Stimulated activated CD4-positive, alpha-beta T cell treated with anti-CD3 and anti-CD28 coated beads, Interleukin-4, amount 100 ng/mL, for 4 hours (primary cell): ENCODE measurements at places on chromosomes 4 and X.

DNA sequence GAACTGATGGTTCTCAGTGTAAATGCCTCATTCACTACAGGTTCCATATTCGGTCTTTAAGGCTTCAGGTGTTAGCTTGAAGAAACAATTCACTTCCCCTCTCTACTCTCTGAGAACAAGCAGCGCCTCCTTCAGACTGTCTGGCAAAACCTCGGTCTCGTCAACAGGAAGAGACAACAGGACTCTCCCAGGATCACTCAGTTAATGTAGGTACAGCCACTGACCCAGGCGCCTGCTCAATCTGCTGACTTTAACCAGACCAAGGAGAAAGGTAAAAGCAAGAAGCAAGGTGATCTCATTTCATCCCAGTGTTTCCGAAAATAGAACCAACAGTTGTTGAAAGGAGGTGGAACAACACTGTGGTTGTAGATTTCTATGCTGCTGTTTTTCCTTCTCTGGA lies 102.2 kb downstream of the SLC2A9 start:
- no peak for DNase-seq

DNA sequence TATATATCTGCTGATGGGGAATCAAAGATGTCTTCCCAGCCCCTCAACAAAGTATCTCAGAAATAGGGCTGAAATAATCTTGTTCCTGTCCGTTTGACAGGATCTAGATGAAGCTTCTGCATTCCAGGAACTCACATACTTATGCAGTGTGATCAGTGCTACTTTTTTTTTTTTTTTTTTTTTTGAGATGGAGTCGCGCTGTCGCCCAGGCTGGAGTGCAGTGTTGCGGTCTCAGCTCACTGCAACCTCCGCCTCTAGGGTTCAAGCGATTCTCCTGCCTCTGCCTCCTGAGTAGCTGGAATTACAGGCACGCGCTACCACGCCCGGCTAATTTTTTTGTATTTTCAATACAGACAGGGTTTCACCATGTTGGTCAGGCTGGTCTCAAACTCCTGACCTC lies 36.4 kb downstream of the DHX15 start:
- no peak for DNase-seq

- DNase-seq = no peak
Observed at GRCh38 chr4:71277353-71277752, 61.5 kb upstream of the SLC4A4 start.

GRCh38 chr4:72900952-72901351 lies 168.6 kb downstream of the COX18 start:
- no peak for DNase-seq

- DNase-seq = no peak
Observed at GRCh38 chrX:139204898-139205667, 325.5 kb upstream of the F9 start.

- no peak for DNase-seq
Observed at GRCh38 chrX:139967300-139967699, 2.0 kb upstream of the CXorf66 start.

DNA sequence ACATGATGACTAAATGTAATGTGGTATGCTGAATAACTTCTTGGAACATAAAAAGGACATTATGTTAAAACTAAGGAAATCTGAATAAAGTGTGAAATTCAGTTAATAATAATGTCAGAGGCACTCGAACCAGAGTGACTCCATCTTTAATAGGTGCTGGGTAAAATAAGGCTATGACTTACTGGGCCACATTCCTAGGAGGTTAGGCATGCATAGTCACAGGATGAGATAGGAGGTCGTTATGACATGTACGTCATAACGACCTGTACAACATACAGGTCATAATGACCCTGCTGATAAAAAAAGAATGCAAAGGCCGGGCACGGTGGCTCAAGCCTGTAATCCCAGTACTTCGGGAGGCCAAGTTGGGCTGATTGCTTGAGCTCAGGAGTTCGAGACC lies 28.9 kb upstream of the OPHN1 start:
- no peak for DNase-seq

- DNase-seq = no peak
Observed at GRCh38 chr4:173121076-173121561, 47.5 kb upstream of the GALNT7 start.

DNA sequence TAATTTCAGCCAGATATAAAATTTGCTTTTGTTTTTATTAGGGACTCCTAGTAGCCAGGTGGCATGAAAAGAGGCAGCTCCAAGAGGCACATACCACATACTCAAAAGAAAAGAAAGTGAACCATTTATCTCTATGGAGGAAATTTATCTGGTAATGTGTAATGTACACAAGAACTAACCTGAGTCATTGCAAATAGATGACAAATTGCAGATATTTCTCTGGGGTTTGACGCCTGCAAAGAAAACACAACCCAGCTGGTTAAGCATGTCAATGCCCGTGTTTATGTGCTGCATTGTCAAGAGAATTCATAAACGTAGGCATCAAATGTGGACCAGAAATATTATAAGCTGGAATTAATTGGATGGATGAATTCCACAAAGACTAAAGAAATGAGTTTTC lies 46.9 kb upstream of the PHKA2 start:
- DNase-seq = no peak

- no peak for DNase-seq
Observed at GRCh38 chr4:41120297-41121217, 93.8 kb downstream of the APBB2 start.

- no peak for DNase-seq
Observed at GRCh38 chr4:45713996-45714395, 409.9 kb downstream of the GABRG1 start.

DNA sequence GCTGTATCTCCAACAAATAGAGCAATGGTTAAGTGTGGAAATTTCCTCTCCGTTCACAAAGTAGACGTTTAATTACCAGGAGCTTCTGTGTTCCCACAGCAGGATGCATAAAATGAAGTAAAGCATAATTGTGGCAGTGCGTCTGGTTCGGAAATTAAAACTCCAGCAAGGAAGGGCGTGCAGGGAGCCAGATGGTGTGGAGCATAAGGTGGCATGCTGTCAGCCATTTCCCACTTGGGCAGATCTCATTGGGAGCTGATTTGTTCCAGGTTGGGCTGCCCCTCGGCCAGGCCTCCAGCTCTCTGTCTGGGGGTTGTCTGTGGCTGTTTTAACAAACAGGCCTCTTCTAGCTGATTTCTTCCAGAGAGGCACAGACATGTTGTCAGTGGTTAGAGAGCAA lies 182.1 kb upstream of the CLNK start:
- no peak for DNase-seq

DNA sequence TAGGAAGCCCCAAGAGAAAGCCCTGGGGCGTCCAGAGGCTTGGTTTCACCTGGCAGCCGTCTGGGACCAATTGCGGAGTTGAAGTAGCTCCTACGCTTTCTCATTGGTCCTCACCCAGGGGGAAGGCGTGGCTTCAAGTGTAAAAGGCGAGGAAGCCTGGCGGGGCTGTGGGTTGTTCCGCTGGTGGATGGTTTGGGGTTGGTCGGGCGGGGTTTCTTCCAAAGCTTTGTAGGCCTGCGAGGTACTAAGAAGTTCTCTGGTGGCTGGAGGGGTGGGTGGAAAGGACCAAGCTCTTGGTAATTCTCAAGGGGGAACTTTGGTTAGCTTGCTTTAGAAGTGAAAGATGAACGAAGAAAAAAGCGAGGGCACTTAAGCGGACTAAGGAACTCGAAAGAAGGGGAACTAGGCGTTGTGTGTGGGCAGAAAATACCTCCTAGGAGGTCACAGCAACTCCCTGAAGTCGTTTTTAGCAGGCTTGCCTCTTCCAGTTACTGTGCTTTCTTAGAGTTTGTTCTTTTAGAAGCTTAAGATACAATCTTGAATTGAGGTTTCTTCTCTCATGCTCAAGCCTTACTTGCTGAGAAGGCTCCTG lies 36.6 kb downstream of the CCNG2 start:
- peak; percentile 77 for DNase-seq

GRCh38 chrX:116395752-116396151 lies 40.7 kb upstream of the SLC6A14 start:
- no peak for DNase-seq

DNA sequence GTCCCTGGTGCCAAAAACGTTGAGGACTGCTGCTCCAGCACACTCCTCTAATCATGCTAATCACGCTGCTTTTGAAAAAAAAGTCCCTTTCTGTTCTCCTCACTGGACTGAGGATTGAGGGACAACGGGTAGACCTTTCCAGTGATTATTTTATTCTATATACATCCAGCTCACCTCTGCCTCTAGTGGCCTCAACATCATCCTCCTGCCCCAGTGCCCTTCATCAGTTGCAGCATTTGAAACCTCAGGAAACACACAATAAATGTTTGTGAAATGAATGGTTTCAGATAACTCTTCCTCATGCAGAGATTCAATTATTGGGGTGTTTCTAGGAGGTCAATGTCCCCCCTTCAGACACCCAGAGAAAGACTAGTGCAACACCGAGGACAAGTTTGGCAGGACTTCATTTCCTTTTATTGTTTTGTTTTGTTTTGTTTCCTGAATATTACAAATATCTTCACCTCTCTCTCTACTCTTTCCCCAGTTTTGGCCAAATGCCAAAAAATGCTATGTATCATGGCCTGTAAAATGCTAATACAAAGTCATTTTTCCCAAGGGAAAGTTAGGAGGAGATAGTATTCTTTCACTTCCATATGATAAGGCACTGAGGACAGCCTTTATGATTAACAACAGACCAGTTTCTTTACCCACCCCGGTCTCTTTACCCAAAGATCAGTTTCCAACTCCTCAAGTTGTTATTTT lies 460.1 kb upstream of the SLIT2 start:
- DNase-seq = no peak

- no peak for DNase-seq
Observed at GRCh38 chr4:140070366-140070765, 83.6 kb downstream of the MAML3 start.

- peak; percentile 15 for DNase-seq
Observed at GRCh38 chrX:13742397-13743176, 8.0 kb downstream of the OFD1 start.

DNA sequence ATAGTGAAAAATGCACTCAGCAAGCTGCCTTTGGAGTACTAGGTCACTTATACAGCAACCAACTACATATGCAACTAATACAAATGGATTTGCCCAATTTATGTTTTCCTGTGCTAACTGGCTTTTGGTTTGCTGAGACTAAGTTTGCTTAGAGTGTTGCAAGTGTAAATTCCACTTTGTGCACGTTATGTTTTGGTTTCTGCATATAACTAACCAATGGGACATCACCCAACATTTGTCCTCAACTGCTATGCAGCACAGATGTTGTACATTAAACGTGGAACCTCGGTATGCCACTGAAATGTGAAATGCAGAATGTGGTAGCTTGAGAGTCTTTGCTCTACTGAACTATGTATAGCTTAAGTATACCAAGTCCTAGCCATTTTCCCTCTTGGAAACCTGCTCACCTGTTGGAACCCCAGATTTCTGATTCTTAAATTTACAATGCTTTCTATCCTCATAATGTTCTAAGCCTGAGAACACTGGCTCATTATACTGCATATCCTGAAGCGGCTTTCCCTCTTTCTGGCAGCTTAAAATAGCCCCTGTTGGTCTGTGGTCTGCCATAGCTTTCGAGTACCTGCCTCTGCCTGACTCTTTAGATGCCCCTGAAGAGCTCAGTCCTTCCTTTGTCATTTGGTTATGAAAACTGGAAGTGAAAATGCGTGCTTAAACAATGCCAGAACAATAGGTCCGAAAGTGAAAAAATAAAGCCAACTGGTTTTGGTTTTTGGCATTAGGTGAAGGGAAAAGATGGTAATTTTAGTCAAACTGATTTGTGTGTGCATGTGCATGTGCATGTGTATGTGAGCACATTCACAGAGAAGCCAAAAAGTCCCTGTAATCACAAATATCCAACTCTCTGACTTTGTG lies 158.0 kb downstream of the SH2D1A start:
- DNase-seq = no peak

GRCh38 chrX:103640401-103641155 lies 11.8 kb downstream of the TCEAL1 start:
- DNase-seq = no peak

GRCh38 chr4:161291222-161291621 lies 872.6 kb downstream of the FSTL5 start:
- DNase-seq = no peak

- DNase-seq = no peak
Observed at GRCh38 chr4:40808926-40809457, 59.2 kb downstream of the NSUN7 start.

DNA sequence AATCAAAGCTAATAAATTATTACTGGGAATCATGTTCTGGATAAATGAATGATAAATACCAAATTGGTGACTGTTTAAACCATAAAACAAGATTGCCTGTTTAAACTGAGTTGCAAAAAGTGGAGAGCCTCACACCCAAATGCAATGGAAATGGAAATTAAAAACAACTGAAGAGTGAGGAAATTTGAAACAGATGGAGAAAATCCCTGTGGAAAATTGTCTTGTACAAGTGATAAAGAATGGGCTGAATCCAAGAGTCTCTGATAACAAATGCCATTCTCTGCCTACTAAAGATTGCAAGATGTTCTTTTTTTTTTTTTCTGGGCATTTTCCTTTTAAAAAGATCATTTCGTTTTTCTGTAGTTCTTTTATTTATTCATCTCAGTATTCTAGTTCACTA lies 426.3 kb downstream of the NLGN4X start:
- no peak for DNase-seq

GRCh38 chrX:39442332-39442731 lies 641.1 kb downstream of the MID1IP1 start:
- DNase-seq = no peak

DNA sequence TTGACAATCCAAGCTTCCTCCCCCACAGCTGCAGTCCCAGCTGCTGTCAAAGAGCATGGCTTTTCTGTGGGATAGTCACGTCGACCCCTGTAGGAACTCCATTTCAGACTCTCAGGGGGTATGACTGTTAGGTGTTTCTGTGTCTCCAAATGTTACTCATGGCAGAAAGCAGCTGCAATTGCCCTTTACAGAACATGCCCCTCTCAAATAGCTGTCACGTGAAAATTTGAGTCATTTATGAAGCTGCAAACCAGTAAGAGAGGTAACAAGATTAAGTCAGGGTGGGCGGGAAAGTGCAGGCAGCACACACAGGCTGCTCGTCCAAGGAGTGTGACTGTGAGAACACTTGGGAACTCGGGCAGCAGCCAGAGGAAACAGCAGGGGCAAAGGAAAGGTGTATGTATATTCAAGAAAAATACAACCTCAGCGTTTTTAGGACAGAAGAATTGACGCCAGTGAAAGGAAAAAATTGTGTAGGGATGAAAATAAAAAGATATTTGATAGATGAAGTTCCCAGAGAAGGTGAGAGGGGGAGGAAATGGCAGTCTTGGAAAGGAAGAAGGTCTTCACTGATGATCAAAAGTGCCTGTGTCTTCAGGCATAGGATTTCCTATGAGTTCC lies 66.5 kb upstream of the TMEM184C start:
- no peak for DNase-seq

- DNase-seq = no peak
Observed at GRCh38 chr4:76677571-76678326, 220.2 kb downstream of the SOWAHB start.

GRCh38 chr4:79626101-79626500 lies 218.1 kb upstream of the GK2 start:
- no peak for DNase-seq

- DNase-seq = no peak
Observed at GRCh38 chr4:40840255-40840984, 90.7 kb downstream of the NSUN7 start.

- no peak for DNase-seq
Observed at GRCh38 chr4:73685052-73685451, 55.3 kb upstream of the CXCL8 start.
